ENCODE measurements at places on chromosomes 16 and 17.

DNA sequence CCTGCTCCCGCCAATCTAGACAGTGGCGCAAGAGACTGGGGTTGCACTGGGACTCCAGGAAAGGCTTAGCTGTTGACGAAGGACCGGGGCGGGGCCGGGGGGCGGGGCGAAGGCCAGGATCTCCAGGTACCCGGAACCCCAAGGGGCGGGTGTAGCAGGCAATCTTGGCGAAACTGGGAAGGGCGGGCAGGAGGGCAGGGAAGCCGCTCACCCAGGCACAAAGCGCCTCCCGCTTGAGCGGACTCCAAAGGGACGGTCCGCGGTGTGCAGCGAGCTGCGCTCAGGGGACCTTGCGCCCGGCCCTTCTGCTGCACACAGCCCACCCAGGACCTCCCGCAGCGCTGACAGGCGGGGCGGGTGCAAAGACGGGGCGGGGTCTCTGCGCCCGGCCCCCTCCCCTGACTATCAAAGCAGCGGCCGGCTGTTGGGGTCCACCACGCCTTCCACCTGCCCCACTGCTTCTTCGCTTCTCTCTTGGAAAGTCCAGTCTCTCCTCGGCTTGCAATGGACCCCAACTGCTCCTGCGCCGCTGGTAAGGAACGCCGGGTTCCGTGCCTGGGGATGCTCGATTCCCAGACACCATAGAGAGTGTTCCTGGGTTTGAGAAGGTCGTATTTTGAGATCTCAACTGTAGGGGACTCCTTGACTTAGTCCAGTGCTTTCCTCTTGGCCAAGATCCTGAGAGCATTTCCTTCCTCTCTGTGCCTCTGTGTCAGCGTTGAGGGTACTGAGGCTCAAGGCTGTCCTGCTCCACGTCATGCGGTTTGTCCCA lies at the start of gene MT1F:
TSS of gene MT1F (plus strand) at position 405 of the 772 bp plus-strand sequence. CDS start at position 505, 100 bp downstream.
- DNase-seq: no peak

GRCh38 chr17:68229619-68230018 lies 18.2 kb upstream of the AMZ2 start:
- no peak for DNase-seq

GRCh38 chr17:81520021-81520901 lies 7.7 kb upstream of the ACTG1 start:
- DNase-seq: no peak

DNA sequence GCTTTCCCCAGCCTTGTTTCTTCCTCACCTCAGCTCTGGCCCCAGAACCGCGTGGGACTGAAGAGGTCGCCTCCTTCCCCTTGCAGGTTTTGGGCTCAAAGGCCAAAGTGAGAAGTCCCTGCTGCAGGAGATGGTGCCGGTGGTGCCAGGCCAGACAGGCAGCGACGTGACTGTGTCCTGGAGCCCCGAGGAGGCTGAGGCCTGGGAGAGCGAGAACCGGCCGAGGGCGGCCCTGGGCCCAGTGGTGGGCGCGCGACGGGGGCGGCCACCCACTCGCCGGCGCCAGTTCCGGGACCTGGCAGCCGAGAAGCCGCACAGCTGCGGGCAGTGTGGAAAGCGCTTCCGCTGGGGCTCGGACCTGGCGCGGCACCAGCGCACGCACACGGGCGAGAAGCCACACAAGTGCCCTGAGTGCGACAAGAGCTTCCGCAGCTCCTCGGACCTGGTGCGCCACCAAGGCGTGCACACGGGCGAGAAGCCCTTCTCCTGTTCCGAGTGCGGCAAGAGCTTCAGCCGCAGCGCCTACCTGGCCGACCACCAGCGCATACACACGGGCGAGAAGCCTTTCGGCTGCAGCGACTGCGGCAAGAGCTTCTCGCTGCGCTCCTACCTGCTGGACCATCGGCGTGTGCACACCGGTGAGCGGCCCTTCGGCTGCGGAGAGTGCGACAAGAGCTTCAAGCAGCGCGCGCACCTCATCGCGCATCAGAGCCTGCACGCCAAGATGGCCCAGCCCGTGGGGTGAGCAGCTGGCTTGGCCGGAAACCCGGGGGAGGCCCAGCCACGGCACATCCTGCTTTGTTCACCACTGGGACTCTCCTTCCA lies 6.0 kb downstream of the ZNF213 start:
- no peak for DNase-seq

DNA sequence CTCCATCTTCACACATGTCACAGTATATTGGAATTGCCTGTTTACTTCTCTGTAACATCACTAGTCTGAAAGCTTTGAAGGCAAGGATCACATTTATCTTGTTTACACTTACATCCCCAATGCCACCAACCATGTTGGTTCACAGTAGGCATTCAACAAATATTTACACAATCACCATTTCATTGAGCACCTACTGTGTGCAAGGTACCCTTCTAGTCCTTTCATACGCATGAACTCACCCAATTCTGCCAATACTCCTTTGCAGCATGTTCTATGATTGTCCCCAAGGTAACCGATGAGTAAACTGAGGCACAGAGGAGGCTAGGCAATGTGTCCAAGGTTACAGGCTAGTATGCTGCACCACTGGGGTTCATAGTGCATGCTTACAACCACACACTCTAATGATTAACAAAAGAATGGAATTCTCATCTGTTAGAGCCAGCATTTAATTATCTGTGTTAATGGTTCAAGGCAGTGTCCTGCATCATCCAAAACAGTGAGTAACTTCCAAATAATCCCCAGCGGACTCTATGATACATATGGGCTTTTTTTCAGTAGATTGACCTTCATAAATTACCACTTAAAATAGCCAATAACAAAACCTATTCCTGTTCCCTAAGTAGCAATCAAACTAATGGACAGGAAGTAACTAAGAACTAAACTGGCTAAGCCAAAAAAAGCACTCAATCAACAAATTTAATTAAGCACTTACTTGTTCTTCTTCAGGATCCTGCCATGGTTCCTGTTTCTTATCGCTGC lies 364.5 kb upstream of the XYLT1 start:
- DNase-seq: no peak

- DNase-seq: no peak
These were observed 3.8 kb upstream of the PRSS33 start for GRCh38 chr16:2791174-2791573.

- DNase-seq: no peak
These were observed 8.9 kb upstream of the CACNG1 start for GRCh38 chr17:67035131-67036083.

DNA sequence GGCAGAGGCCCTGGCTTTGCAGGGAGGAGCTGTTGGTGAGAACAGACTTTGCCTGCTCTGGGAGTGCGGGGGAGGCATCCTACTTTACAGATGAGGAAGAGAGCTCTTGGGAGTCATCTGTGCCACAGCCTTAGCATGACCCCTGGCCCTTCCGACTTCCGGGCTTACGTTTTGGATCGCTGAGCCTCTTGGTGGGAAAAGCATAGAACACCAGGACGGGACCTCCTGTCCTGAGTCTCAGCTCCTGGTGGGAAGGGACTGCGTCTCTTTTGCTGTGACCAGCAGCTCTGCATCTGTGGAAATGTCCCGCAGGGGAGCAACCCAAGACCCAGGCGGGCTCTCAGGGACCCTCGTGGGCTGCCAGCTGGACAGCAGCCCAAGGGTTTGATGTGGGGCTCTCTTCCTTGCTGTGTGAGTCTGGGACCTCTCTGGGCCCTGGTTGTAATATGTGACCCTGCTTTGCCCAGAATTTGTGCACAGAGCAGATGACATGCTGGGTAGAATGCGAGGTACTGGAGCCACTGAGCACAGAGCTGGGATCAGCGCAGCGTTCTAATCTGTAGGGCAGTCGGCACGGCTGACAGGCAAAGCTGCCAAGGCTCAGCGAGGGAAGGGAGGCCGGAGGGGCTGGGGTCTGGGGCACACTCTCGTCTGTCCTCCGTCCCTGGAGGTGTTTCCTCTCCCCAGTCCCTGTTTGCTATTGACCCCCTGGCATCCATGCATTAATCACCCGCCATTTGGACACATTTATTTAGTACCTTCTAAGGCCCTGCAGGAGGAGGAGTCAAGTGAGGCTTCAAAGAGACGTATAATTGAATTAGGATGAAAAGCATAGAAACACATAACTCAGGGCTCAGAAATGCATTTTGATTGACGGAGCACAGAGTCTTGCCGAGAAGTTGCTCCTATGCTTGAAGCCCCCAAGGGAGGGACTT lies 64.0 kb downstream of the NT5M start:
- no peak for DNase-seq

- DNase-seq: no peak
These were observed 104.7 kb downstream of the COPRS start for GRCh38 chr17:31754239-31754945.

DNA sequence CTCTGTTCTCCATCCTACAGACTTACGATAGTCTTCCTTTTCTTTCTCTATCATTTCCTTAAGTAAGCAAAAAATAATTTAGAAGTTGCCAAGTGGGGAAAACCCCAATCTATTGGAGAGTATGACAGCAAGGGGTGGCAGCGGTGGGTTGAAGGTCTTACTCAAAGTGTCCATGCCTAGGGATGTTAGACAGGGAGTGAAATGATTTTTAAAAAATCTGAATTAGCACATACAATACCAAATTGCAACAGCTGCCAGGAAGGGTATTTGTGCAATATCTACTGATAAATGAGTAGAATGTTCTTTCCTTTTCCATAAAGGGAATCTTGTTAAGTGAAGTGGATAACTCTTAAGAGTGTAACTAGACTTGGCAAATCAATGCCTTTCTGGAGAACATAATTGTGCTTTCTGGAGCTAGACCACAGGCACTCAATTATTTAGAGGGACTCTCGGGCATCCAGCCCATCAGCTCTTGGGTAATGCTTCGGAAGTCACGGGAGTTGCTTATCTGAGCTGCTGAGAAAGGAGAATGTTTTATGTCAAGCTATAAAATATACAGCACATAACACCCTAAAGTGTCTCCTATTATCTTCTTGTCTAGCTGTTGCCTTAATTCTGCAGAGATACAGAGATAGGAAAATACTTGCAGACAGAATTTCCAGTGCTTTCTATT lies 151.5 kb downstream of the KCNJ2 start:
- DNase-seq: no peak

DNA sequence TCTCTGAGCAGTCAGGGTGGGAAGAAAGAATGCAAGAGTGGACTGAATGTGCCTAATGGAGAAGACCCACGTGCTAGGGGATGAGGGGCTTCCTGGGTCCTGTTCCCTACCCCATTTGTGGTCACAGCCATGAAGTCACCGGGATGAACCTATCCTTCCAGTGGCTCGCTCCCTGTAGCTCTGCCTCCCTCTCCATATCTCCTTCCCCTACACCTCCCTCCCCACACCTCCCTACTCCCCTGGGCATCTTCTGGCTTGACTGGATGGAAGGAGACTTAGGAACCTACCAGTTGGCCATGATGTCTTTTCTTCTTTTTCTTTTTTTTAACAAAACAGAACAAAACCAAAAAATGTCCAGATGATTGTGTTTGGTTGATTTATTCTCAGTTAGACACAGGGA lies 14.1 kb downstream of the IGFBP4 start:
- DNase-seq: no peak

GRCh38 chr16:68335175-68335574 lies 24.4 kb downstream of the PRMT7 start:
- DNase-seq: no peak

DNA sequence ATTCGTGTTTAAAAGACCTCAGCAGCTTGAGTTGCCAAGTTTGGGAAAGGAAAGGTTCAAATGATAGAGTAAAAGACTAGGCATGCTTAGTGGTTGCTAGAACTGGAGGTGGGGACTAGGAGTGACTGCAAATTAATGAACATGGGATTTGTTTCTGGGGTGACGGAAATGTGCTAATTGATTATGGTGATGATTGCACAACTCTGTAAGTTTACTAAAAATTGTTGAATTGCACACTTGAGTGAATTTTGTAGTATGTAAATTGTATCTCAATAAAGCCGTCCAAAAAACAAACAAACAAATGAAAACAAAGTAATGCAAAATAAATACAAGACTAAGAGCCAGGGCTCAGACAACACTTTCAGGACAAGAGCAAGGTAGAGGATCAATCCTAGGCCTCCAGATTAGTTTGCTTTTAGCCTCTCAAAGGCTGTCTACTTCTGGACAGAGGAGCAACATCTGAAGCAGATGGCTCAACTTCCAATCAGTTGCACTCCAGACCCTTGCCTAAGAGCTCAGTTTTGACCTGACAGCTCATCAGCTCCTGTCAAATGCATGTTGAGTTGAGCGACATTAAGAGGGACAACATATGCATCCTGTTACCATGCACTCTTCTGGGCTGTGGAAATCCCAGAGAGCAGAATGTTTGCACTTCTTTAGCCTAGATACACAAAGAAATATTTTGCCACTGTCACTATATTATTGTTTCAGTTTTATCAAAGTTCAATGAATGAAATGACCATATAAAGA lies 111.2 kb upstream of the ASIC2 start:
- DNase-seq: no peak

DNA sequence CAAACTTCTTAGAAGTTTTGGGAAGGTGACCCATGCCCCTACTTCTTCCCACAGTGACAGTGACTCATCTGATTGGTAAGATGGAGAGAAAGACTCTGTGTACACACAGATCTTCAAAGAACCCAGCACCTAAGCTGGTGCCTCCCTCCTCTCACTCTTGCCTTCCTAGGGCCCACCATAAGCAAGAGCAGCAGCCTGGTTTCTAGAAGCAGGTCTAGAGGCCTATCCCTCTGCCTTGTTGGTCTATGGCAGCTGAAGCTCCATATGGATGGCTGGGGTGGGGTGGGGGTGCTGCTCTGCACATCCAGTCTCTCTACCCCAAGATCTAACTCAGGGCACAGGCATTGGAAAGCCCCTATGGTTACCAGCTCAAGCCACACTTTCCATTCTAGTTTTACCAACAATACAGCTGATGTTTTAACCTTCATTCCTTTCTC lies 47.5 kb downstream of the STAT3 start:
- DNase-seq: no peak

- DNase-seq: no peak
These were observed 11.3 kb downstream of the GINS2 start for GRCh38 chr16:85677383-85677967.

GRCh38 chr17:77466596-77467223 lies 325.9 kb downstream of the SEC14L1 start:
- no peak for DNase-seq

DNA sequence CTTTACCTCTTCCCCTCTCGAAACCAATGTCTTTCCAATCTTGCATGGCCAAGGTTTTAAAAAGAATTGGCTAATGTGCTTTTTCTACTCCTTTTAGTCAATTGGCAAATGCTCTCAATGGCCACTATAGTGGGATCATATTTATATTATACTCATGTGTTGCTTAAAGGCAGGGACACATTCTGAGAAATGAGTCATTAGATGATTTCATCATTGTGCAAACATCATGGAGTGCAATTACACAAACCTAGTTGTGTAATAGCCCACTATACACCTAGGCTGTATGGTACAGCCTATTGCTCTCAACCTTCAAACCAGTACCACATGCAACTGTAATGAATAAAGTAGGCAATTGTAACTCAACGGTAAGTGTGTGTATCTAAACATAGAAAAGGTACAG lies 180.9 kb downstream of the HS3ST3A1 start:
- no peak for DNase-seq

DNA sequence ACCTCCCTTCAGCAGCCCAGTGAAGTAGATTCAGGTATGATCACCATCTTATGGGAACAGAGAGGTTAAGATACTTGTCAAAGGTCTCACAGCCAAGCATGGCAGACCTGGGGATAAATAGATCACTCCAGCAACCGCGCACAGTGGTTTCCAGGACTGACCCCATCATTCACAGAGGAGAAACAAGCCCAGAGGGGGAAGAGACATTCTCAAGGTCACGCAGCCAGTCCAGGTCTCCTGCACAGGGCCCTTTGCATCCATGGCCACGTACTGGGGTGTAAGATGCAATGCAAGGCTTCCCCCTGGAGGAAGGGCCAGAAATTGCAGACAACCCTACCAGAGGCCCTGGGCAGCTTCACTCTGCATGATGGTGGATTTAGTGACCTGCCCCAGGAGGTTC lies 19.9 kb downstream of the TLE7 start:
- DNase-seq: no peak
